ENCODE measurements at places on chromosomes 16 and 17.

DNA sequence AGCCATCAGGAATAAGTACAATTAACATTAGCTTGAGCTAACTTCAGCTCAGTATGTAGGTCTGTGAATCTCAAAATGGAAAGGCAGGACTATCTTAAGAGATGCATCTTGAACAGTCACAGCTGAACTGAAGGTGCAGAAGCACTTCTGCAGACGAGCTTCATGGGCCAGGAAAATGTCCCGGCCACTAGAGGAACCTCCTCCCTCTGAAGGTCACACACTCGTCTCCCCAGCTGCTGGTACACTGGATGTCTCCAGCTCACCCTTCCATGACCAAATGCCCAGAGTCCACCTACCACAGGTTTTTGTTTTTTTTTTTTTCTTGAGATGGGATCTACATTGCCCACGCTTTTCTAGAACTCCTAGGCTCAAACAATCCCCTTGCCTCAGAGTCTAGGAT is 33.2 kb downstream of the WDR59 start:
- no peak overlapping the region for H3K27ac ChIP-seq
- peaks cover 49% of the 10 kb centered on the region for H3K36me3 ChIP-seq
- H3K4me1 ChIP-seq, result no peaks in the 10 kb centered on the region

DNA sequence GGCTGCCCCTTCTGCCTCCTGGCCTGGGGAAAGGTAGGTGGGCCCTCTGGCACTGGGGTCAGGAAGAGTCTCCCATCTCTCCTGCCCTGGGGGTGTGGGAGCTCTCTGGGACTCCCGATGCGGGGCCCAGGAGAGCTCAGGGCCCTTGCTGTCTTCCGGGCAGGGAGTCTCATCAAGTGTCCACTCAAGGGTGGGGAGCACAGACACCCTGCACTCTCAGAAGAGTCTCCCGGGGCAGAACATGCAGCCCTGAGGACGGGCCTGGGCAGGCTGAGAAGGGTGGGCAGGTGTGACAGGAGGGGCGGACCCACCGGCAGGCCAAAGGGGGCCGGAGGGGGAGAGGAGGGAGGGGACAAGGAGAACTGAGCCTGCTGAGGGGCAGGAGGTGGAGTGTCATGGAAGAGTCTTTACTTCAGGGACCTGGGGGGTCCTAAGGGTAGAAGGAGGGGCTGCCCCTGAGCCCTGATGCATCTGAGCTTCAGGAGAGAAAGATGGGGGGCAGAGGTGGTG is 8.4 kb upstream of the PKMYT1 start:
- no peaks in the 10 kb centered on the region for H3K27me3 ChIP-seq
- no peaks in the 10 kb centered on the region for H3K36me3 ChIP-seq

- no peaks in the 10 kb centered on the region for H3K36me3 ChIP-seq
- H3K27ac ChIP-seq, result no peak overlapping the region
- H3K4me3 ChIP-seq, result no peak overlapping the region
- DNase-seq, result peak; percentile 74
- H3K27me3 ChIP-seq, result no peaks in the 10 kb centered on the region
- H3K4me1 ChIP-seq, result peaks cover 12% of the 10 kb centered on the region
These were observed 5.9 kb downstream of the DPEP2 start for GRCh38 chr16:67993207-67994039.

DNA sequence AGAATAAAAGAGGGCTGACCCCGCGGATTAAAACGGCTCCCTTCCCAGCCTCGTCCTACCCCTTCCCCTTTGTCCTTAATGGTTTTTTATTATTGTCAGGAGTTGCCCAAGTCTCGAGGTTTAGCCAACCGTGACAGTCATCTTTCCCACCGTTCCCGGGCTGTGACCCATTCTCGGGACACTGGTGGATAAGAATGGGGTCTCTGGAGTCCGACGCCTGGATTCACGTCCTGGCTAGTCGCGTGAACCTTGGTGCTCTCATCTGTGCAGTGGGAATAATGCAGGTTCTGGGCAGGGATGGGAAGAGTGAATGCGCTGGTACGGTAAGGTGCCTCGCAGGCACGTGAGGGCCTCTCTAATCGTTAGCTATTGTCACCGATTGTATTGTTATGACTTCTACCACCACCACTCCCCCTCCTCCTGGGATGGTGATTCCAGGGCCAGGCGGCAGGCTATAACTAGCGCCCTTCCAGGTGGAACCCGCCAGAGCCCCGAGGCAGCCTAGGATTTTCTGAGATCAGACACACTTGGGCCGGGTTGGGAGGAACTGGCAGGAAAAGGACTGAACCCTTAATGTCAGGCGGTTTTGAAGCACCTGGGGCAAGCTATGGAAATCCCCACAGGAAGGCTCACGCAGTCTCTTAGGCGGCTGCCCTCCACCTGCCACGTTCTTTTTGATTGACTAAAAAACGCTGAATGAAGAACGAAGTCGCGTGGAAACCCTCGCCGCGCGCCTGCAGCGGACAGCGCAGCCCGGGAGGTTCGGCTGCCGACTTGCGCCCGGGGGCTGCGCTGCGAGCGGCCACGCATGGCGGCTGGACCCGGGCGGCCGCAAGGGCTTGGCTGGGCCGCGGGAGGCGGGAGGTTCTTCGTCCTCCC is 2.7 kb downstream of the HS3ST3B1 start:
- peaks cover 83% of the 10 kb centered on the region for H3K27me3 ChIP-seq
- DNase-seq, result no peak
- peak overlapping the region; percentile 39 for H3K4me3 ChIP-seq
- no peak overlapping the region for H3K27ac ChIP-seq
- peaks cover 50% of the 10 kb centered on the region for H3K4me1 ChIP-seq
- no peaks in the 10 kb centered on the region for H3K36me3 ChIP-seq

DNA sequence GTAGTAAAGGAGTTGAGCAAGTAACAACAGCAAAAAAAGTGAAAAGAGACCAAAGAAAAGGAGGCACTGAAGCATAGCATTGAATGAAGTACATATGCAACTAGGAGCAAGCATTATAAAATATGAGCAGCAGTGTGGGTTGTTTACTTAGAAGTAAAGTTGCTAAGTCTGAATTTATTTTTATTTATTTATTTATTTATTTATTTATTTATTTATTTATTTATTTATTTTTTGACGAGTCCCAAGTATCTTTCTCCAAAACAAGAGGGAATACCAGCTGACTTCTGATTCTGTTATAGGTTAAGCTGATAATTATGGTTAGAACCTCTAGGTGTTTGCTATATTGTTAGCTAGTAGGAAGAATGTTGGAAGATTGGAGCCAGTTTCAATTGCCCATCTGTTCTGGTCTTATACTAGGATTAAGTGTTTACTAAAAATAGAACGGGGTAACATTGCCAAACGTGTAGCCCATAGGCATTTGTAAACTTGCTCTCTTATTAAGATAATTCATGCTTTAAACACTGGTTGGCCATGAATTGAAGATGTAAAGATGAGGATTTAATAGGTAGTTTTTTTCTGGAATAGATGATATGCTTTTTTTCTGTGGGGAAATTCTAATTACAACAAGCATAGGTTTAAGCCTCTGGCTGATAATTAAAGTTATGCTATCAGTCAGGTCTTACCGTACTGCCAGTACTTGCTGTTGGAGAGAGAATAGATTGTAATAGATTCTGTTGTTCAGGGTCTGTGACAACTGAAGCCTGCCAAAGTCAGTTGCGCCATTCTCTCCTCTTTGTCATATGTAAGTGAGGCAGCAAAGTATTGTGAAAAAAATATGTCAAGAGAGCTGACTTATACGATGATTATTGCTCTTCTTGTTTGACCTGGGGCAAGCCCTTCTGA is 66.7 kb downstream of the PPM1E start:
- H3K27me3 ChIP-seq, result no peaks in the 10 kb centered on the region
- peaks cover 2% of the 10 kb centered on the region for H3K4me1 ChIP-seq
- H3K27ac ChIP-seq, result no peak overlapping the region
- no peak overlapping the region for H3K4me3 ChIP-seq
- DNase-seq, result no peak
- no peaks in the 10 kb centered on the region for H3K36me3 ChIP-seq
